Stimulated activated CD4-positive, alpha-beta T cell treated with anti-CD3 and anti-CD28 coated beads, Interleukin-2, amount 100 ng/mL, for 4 hours (primary cell): ENCODE measurements at places on chromosomes 12 and 14.

- no peak for DNase-seq
These were observed 44.2 kb upstream of the EMP1 start for GRCh38 chr12:13152281-13152680.

DNA sequence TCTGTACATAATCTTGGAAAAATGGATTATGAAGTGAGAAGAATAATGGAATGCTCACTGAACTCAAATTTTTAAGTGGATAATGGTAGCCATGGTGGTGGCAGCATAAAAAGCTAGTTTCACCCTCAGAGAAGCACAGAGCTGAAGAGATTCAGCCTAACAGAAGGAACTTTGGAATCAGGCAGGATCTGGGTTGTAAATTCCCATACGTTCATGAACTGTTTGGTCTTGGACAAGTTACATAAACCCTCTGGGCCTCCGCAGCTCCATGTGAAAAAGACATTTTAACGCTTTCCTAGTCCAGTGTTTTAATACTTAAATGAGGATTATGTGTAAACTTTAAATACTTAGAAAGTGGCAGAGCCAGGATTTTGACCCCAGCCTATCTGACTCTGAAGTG lies 26.6 kb downstream of the JKAMP start:
- DNase-seq, result no peak

GRCh38 chr12:12993367-12993766 lies 6.7 kb downstream of the HEBP1 start:
- no peak for DNase-seq

DNA sequence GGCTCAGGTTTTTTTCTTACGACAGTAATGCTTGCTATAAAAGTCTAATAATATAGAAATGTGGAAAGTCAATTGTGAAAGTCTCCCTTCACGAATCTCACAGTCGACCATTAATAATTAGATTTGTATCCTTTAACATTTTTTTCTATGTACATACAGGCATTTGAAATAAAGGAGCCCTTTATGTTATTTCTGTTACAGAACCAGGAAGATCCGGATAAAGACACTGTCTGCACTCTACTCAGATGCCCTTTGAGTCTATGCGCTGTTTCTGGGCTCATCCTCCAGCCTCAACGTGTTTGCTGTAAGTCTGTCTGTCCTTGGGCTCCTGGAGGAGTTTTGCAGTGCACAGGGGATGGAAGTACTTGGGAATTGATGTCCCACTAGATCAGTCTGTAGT lies 212.2 kb upstream of the ATP2B1 start:
- no peak for DNase-seq

- no peak for DNase-seq
These were observed 7.7 kb downstream of the RACGAP1 start for GRCh38 chr12:50017641-50018040.

- no peak for DNase-seq
These were observed 987.7 kb downstream of the GALC start for GRCh38 chr14:87005280-87005679.

GRCh38 chr14:94853920-94854319 lies 84.0 kb upstream of the GSC start:
- no peak for DNase-seq

DNA sequence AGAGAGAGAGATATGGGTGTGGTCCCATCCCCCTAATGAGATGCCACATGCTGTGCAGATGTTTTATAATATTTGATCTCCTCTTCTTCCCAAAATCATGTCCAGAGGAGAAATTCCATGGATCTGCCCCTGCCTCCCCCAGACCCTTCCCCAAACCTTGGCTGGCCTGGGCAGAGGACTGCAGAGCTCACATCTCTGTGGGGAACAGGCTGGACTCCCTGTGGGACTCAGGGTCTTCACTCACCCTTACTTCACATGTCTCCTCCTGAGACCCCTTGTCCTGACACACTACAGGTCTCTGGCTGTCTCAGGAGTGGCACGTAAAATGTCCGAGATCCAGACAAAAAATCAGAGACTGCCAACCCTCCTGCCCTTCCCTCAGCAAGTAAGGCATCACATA lies 76.0 kb upstream of the CAPRIN2 start:
- no peak for DNase-seq

DNA sequence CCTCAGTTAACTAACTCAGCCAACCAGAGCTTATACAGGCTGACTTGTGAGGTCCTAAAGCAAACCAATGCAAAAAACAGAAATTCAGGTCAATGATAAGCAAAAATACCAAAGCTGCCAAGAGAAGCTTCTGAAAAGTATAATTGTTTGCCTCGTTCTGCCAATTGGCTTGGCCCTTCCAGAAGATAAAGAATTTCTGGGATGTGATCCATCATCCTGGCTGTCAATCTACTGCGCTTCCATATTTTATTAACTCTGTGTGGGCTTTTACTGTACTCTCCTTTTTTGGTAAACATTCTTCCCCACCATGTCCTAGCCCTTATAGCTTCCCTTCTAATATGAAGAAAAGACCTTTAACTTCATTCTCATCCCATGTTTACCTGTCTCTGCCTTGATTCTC lies 387.9 kb downstream of the TMEM117 start:
- DNase-seq, result no peak

- no peak for DNase-seq
These were observed 90.2 kb upstream of the SLC38A2 start for GRCh38 chr12:46462641-46463355.

DNA sequence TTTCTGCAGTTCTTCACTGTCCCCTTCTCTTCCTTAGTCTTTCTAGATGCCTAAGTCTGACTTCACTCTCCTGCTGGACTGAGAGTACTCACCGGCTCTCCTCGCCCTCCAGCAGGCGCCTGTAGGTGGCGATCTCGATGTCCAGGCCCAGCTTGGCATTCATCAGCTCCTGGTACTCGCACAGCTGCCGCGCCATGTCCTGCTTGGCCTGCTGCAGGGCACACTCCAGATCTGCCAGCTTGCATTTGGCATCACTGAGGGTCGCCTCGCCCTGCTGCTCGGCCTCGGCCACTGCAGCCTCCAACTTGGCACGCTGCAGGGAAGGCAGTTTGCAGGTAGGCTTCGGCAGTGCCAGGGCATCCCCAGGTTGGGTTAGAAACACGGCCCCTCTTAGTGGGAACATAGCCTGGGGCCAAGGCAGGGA lies 5.2 kb downstream of the KRT84 start:
- DNase-seq, result no peak

DNA sequence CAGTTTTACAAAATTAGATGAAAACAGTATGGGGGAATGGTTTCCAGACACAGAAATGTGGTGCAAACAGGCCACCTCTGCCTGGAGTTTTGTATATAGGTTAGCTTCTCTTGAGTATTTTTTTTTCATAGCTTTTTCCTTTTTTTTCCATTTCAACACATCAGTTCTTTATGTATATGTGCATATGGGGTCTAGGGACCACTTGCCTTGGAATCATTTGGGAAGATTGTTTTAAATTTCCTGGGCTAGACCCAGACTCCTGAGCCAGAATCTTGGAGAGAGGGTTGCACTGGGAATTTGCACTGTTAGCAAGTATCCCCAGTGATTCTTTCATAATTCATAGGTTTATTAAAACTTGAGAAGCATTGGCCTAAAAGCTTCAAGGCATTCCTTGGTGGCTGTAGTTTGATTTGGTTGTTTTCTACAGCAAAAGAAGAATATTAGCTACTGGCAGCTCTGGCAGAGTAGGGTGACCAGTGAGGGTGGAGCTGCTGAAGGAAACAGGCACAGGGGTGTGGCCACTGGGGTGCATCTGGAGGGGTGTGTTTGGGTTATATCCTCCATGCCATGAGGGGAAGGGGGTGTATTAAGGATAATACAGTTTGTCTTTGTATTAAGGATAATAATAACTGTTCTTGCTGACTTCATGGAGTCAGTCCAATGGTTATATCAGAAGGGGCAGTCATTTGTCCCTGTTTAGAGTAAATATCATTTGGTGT lies 22.8 kb downstream of the PPP1R36 start:
- no peak for DNase-seq

- peak; percentile 67 for DNase-seq
These were observed 53.7 kb upstream of the MBIP start for GRCh38 chr14:36373982-36374673.

GRCh38 chr12:56034586-56035332 lies 7.0 kb upstream of the RPS26 start:
- no peak for DNase-seq

- no peak for DNase-seq
These were observed 51.8 kb upstream of the PSMC1 start for GRCh38 chr14:90204516-90204915.
